ENCODE measurements at places on chromosomes 7 and 10.
A peak's percentile ranks its signal among the peaks of the same experiment; 100 is the strongest.

DNA sequence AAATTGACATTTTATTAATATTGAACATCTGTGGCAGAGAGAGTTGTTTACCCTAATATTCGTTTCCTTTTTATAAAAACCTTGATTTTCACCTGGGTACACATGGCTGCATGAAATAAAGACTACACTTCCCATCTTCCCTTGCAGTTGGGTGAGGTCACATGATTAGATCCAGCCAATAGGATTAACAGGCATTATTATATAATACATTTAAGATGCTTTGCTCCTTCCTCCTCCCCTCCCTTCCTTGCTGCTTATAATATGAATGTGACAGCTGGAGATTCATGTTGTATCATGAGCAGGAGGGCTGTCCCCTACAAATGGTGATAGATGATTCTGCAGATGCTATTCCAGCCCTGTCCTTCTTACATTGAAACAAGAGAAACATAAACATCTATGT lies 146.6 kb downstream of the SH2D4B start:
- no peak for DNase-seq

DNA sequence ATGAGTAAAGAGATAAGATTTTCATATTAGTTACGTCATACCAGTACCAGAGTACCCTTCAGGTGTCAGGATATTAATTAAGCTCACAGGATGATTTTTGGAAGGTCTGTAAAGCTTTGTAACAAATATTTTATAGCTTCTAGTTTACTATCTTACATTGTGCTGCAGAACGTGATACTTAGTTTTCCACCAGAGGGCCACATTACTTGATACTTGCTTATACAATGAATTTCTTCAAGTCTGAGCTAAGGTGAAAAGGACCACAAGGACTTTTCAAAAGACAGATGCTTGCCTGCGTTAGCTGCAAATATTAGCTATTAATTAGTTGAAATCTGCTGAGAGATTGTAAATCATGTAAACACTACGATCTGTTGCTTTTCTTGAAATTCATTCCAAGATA lies 12.2 kb downstream of the FOXP2 start:
- no peak for DNase-seq

- DNase-seq, result no peak
Measured at GRCh38 chr10:77390481-77390891, 247.1 kb downstream of the KCNMA1 start.

- DNase-seq, result peak; percentile 81
Measured at GRCh38 chr10:117005026-117005526, at the start of gene SHTN1. SHTN1 (minus strand) TSS chr10:117005187; CDS start chr10:117005079, 108 bp downstream.

DNA sequence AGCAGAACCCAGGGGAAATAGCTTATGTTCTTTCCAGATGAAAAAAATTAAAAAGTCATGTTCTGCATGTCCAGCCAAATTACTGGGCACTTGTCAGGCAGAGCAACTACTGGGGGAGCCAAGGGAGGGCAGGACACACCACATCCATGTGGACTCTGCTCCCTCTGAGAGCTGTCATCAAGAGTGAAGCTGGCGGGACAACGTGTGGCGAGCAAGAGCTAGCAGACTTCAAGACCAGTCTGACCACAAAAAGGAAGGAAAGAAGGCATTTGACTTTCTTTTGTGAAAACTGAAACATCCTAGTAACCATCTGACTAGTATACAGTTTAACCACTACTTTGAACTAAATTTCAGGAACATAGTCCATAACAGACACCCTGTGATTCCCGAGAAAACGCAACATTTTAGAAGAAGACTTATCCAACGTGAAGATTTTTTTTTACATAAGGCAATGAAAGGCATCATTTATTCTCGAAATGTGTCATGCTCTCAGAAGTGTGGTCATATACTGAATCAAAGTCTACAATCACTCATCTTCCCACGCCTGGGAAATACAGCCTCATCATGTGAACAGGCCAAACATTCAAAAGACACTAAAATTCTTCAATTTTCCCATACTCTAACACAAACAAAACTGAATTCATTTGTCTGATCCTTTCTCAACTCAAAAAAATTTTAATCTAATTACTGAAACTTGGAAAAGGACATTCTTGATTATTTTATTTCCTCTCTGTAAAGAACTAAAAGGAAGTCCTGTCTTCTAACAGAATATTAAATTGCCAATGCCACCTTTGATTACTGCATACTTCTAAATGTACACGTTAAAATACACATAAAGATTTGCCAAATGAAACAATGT lies 15.5 kb downstream of the CYTH3 start:
- no peak for DNase-seq

GRCh38 chr7:148334959-148335577 lies 255.5 kb upstream of the C7orf33 start:
- DNase-seq, result no peak
